ENCODE measurements at places on chromosomes 6 and 20. TPM values are rescaled to one million over a fixed set of nuclear protein-coding genes. Genes with fewer than 3 reads are reported as not detected.
A peak's percentile ranks its signal among the peaks of the same experiment; 100 is the strongest.

GRCh38 chr6:1952740-1953360 is 292.6 kb downstream of the GMDS start:
- no peak overlapping the region for H3K27ac ChIP-seq
- no peaks in the 10 kb centered on the region for H3K36me3 ChIP-seq
- H3K27me3 ChIP-seq: no peaks in the 10 kb centered on the region
- no peaks in the 10 kb centered on the region for H3K4me1 ChIP-seq
- DNase-seq: no peak

GRCh38 chr6:148611213-148611612 is 135.6 kb upstream of the UST start:
- H3K27me3 ChIP-seq: no peaks in the 10 kb centered on the region
- no peak overlapping the region for H3K4me3 ChIP-seq
- H3K36me3 ChIP-seq: no peaks in the 10 kb centered on the region
- H3K27ac ChIP-seq: no peak overlapping the region
- no peaks in the 10 kb centered on the region for H3K4me1 ChIP-seq
- DNase-seq: no peak

- H3K27ac ChIP-seq: no peak overlapping the region
- no peak overlapping the region for H3K4me3 ChIP-seq
- DNase-seq: no peak
Observed at GRCh38 chr6:2732503-2733089, 18.1 kb downstream of the MYLK4 start.

Gene HLA-DQA1
- not detected for total RNA-seq

GRCh38 chr20:47432834-47433210 is 68.9 kb upstream of the NCOA3 start:
- no peaks in the 10 kb centered on the region for H3K36me3 ChIP-seq
- H3K4me1 ChIP-seq: no peaks in the 10 kb centered on the region
- H3K27me3 ChIP-seq: no peaks in the 10 kb centered on the region
- H3K27ac ChIP-seq: no peak overlapping the region
- H3K4me3 ChIP-seq: no peak overlapping the region
- no peak for DNase-seq

DNA sequence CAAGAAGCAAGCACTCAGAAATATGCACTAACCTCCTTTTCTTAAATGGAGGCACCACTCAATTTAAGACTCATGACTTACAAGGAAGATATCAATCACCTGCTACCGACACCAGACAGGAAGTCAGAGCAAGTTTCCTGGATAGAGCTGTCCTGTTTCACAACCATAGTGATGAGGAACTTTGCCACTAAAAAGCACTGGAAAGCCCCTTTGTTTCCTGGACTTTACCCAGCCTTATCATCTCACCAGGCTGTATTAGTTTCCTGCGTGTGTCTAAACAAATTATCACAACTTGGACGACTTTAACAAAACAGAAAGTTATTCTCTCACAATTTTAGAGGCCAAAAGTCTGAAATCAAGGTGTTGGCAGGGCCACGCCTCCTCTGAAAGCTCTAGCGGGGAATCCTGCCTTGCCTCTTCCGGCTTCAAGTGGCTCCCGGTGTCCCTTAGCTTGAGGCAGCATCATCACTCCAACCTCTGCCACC is 253.8 kb upstream of the STXBP5 start:
- H3K36me3 ChIP-seq: no peaks in the 10 kb centered on the region
- H3K4me1 ChIP-seq: no peaks in the 10 kb centered on the region
- DNase-seq: no peak
- no peak overlapping the region for H3K4me3 ChIP-seq
- H3K27ac ChIP-seq: no peak overlapping the region

DNA sequence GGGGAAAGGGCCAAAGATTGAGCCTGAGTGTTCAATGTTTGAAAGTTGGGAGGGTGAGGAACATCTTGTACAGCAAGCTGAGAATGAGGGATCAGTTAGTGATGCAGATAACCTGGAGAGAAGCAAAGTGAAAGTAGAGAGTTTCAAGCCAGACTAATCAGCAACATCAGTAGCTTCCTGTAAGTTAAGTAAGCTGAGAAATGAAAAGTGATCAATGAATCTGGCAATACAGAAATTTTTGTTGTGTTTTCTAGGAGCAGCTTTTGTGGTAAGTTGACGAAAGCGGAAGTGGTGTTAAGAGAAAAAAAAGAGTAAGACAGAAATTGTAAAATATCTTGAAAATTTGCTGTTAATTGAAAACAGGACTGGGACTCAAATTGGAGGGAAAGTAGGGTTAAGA is 855.5 kb upstream of the MAP3K7 start:
- H3K36me3 ChIP-seq: no peaks in the 10 kb centered on the region
- no peak overlapping the region for H3K4me3 ChIP-seq
- H3K27ac ChIP-seq: no peak overlapping the region
- H3K27me3 ChIP-seq: no peaks in the 10 kb centered on the region

Gene CEP250
- total RNA-seq: 28.0 TPM

Gene LTA
- total RNA-seq: not detected

Gene FOXA2
- total RNA-seq: not detected

- H3K4me3 ChIP-seq: no peak overlapping the region
- no peaks in the 10 kb centered on the region for H3K36me3 ChIP-seq
- DNase-seq: no peak
Observed at GRCh38 chr6:124234801-124235200, 431.1 kb downstream of the NKAIN2 start.

DNA sequence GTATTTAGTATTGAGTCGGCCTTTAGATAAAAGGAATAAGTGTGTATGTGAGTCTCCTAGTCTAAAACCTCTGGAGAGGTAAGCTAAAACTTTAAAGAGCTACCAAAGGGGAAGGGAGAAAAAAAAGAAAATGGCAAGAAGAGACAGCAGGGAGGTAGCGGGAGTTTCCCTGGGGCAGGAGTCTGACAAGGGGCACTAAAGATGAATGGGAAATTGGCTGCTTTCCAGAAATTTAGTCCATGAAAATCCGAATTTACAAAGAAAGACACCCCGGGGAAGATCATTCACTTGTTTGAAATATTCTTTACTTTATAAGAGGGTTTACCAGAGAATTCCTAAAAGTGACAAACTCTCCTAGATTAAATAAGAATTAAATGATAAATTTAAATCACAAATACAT is 19.3 kb downstream of the RMND1 start:
- no peaks in the 10 kb centered on the region for H3K27me3 ChIP-seq
- no peak overlapping the region for H3K27ac ChIP-seq
- H3K4me1 ChIP-seq: no peaks in the 10 kb centered on the region
- peaks cover 20% of the 10 kb centered on the region for H3K36me3 ChIP-seq
- DNase-seq: no peak

GRCh38 chr6:108294727-108295625 is at the start of gene AFG1L:
TSS of gene AFG1L (plus strand) at chr6:108295054. CDS start at chr6:108295080, 26 bp downstream.
- H3K4me1 ChIP-seq: peaks cover 10% of the 10 kb centered on the region
- DNase-seq: peak; percentile 96
- peak within 1 kb of the TSS; percentile 92 for H3K4me3 ChIP-seq
- H3K27me3 ChIP-seq: no peaks in the 10 kb centered on the region

DNA sequence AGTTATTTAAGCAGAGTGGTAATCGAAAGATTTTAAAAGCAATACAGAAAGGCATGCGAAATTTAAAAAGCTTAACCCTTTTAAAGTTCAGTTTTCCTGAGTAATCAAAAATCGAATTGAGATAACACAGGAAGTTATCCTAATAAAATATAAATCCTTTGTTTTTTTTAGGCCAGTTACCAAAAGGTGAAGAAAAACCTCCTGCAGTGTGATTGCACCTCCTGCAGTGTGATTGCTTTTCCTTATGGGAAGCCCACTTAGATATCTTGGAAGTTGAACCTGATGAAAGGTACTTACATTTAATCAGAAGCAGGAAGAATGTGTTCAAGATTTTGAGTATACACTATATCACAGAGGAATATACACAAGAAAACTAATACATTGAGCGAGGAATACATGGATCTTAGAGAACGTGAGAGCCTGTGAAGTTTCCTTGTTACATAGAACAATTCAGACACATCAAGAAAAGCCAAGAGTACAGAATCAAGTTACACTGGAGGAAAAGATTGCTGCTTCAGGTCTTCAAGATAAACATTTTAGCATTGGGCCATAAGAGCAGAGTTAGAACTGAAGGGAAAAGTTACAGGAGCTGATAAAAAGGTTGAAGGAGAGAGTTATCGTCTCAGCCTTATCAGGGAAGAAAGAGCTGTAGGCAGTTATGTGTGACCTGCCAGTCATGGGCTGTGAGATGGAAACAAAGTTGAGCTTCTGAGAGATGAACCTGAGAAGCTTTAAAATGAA is 7.7 kb upstream of the TMEM181 start:
- H3K27ac ChIP-seq: 0 out of 2 replicates have a peak overlapping the region, but pooled peaks have one; percentile 32
- H3K27me3 ChIP-seq: no peaks in the 10 kb centered on the region
- no peak for DNase-seq
- H3K36me3 ChIP-seq: no peaks in the 10 kb centered on the region
- no peaks in the 10 kb centered on the region for H3K4me1 ChIP-seq

Gene RSPO3
- total RNA-seq: not detected

Gene PTK7
- total RNA-seq: 147 TPM

Gene PRL
- not detected for total RNA-seq

Gene CLDN20
- total RNA-seq: not detected

- peak; percentile 96 for DNase-seq
- no peaks in the 10 kb centered on the region for H3K27me3 ChIP-seq
- H3K27ac ChIP-seq: peak overlapping the region; percentile 89
Observed at GRCh38 chr6:77650098-77650663, 2.7 kb upstream of the MEI4 start.

DNA sequence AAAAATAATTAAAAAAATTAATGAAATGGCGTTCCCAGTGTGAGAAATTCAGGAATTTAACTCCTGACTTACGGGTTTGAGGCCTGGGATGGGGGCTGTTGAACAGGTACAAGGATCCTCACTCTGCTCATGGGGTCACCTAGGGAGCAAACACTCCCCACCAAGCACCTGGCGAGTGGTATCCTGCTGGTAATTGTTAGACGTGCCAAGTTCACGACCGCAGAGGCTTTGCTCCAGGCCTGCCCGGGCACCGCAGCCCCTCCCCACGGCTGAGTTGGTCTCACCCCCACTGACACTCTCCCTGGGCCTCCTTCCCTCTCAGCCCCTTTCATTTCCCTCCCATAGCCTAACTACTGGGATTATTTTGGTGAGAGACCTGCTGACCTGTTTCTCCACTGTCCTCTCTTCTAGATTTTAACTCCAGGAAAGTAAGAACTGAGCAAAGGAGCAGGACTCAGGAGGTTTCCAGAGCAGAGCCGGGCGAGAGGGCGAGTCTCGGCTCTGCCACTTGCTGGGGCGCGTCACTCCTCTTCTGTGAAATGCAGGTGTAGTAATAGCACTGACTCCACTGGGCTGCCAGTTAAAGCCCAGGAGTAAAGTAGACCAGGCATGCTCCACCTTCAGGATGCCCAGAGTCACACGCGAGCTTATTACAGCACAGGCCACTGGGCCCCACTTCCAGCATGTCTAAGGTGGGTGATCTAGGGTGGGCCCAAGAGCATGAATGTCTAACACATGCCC is 22.8 kb downstream of the BMP7 start:
- no peaks in the 10 kb centered on the region for H3K27me3 ChIP-seq
- no peak overlapping the region for H3K4me3 ChIP-seq
- DNase-seq: no peak
- H3K4me1 ChIP-seq: no peaks in the 10 kb centered on the region
- peak overlapping the region; percentile 45 for H3K27ac ChIP-seq

Gene PRRT1
- total RNA-seq: not detected

DNA sequence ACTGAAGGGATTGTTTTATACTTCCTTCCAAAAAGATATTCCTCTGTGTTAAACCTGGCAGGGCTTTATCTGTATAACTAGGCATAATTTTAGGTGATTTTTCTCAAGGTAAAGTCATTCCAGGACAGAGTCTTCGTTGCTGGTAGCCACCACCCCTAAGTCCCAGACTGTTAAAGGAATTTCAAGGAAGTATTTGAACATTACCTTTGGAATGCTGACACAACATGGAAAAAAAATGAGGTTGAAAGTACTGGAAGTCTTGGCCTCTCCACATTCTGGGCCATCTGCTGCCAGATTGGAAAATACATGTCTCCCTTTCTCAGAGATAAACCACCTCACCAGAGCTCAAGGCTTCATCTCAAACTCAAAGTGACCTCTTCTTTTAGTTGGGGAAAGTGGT is 27.0 kb upstream of the ETV7 start:
- no peaks in the 10 kb centered on the region for H3K36me3 ChIP-seq
- no peak overlapping the region for H3K4me3 ChIP-seq
- H3K27me3 ChIP-seq: no peaks in the 10 kb centered on the region
- DNase-seq: no peak
- H3K27ac ChIP-seq: no peak overlapping the region

- H3K4me3 ChIP-seq: no peak overlapping the region
- H3K36me3 ChIP-seq: no peaks in the 10 kb centered on the region
- no peak overlapping the region for H3K27ac ChIP-seq
Observed at GRCh38 chr6:152348116-152348515, 289.0 kb downstream of the SYNE1 start.

Gene PTPRK
- 56.4 TPM for total RNA-seq

Gene KIF25
- total RNA-seq: 1.5 TPM

GRCh38 chr6:142686507-142686887 is 258.5 kb downstream of the HIVEP2 start:
- H3K27ac ChIP-seq: no peak overlapping the region
- no peak overlapping the region for H3K4me3 ChIP-seq
- no peaks in the 10 kb centered on the region for H3K27me3 ChIP-seq
- H3K36me3 ChIP-seq: no peaks in the 10 kb centered on the region
- no peak for DNase-seq

- H3K36me3 ChIP-seq: no peaks in the 10 kb centered on the region
- no peaks in the 10 kb centered on the region for H3K4me1 ChIP-seq
- no peak overlapping the region for H3K27ac ChIP-seq
- DNase-seq: no peak
- no peak overlapping the region for H3K4me3 ChIP-seq
Observed at GRCh38 chr20:44166008-44166407, 21.0 kb downstream of the JPH2 start.

Gene SRSF3
- 254 TPM for total RNA-seq

Gene PSMB1
- 388 TPM for total RNA-seq

DNA sequence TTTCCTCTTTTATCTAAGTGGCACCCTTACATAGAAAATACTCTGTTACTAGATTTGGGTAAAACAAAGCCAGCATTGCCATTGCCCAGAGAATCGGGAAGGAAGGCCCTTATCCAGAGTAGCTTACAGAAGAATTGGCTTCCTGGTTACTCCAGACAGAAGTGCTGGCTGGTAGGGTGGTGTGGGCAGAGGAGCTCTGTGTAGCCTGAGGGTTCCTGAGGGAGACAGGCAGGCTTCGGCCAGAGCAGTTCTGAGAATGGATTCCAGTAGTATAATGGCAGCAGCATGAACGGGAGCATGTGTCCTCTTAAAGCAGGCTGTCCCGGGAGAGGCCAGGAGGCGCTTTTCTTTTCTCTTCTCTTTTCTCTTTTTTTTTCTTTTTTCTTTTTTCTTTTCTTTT is 11.9 kb downstream of the CUL9 start:
- no peaks in the 10 kb centered on the region for H3K36me3 ChIP-seq
- no peaks in the 10 kb centered on the region for H3K27me3 ChIP-seq
- no peaks in the 10 kb centered on the region for H3K4me1 ChIP-seq

GRCh38 chr6:3026791-3027626 is 27.3 kb downstream of the NQO2 start:
- DNase-seq: no peak
- no peaks in the 10 kb centered on the region for H3K36me3 ChIP-seq
- H3K4me1 ChIP-seq: peaks cover 44% of the 10 kb centered on the region
- no peaks in the 10 kb centered on the region for H3K27me3 ChIP-seq

- peaks cover 16% of the 10 kb centered on the region for H3K36me3 ChIP-seq
- DNase-seq: no peak
Observed at GRCh38 chr20:34426026-34426425, 63.0 kb downstream of the ITCH start.

Gene SLC4A11
- 12.1 TPM for total RNA-seq

GRCh38 chr6:33114406-33114805 is 38.6 kb downstream of the HLA-DPB1 start:
- no peak overlapping the region for H3K4me3 ChIP-seq
- no peaks in the 10 kb centered on the region for H3K27me3 ChIP-seq
- no peak for DNase-seq
- no peaks in the 10 kb centered on the region for H3K36me3 ChIP-seq

Measured in GM23338 (cell line).